Uterus (tissue), 4 donors: ENCODE measurements at places on chromosomes 13 and 19.

DNA sequence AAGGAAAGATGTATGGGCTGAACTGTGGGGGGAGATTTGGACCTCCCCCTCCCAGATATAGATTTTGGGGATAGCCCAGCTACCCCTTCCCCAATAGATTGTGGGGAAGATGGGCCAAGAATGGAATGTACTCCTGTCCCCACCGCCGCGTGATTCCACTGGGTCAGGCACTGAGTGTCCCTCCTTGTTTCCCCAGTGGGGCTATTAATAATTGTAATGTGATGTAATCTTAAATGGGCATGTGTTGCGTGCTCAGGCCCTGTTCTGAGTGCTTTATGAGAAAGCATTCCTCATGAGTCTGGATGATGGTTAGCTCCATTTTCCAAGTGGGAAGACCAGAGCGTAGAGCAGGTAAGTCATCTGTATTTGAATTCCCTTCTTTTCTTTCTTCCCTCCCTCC lies 1.4 kb downstream of the PSMD8 start:
- DNase-seq = no peak

DNA sequence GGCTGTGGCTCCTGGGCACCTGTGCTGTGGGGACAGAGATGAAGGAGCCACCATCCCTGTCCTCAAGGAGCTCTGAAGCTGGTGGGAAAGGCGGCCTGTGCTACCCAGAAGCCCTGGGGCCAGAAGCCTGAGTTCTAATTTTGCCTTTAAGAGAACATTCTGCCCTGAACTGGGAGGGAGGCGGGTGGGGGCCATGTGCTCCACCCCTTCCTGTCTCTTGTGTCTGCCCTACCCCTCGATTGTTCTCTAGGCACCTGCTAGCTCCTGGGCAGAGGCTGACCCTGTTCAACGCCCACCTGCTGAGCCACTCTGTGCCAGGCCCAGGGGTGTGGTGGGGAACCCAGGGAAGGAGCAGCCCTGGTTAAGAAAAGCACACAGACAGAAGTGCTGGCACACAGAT lies 5.9 kb downstream of the TRAPPC6A start:
- DNase-seq = no peak

DNA sequence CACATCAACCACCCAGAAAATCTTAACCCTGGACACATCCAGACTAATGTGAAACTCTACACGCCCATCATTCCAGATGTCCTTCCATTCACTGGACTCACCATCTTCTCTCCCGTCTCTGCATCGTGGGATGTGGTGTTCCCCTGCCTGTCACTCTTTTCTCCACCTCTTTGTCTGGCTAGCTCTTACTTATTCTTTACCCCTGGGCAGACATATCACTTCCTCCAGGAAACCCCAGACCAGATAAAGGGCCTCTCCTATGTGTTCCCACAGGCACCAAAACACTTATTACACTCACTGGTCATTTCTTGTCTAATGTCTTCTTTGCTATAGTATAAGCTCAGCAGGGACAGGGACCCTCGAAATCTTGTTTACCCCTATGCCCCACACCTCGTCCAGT lies 109.3 kb upstream of the IPO5 start:
- no peak for DNase-seq

GRCh38 chr19:11414544-11414943 lies 4.6 kb downstream of the RGL3 start:
- DNase-seq = no peak

GRCh38 chr19:55591555-55591954 lies 7.8 kb downstream of the FIZ1 start:
- no peak for DNase-seq

DNA sequence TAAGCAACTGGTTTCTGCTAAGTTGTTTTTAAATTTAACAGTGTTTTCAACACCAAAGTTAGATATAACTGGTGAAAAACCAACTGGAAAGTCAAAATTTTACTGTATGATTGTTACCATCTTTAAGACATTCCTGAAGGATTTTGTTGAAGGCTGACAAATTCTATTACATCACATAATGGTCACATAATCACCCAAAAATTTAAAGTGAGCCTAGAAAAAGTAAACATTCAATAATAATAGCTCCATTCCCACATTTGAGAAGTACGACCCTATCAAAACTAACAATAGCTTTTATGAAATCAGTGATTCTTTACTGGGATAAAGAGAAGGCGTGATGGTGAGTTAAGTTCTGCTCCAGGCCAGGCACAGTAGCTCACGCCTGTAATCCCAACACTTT lies 51.6 kb downstream of the USP12 start:
- no peak for DNase-seq

GRCh38 chr13:39559847-39560246 lies 43.1 kb downstream of the LHFPL6 start:
- DNase-seq = no peak

DNA sequence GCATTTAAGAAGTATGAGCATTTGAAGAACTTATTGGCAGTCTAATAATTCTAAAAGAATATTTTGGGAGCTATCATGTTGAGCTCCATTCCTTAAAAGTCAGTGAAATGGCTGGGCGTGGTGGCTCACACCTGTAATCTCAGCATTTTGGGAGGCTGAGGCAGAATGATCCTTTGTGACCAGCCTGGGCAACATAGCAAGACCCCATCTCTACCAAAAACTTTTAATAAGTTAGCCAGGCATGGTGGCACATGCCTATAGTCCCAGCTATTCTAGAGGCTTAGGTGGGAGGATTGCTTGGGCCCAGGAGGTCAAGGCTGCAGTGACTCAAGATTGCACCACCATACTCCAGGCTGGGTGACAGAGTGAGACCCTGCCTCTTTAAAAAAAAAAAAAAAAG lies 8.0 kb downstream of the COG6 start:
- DNase-seq = no peak

GRCh38 chr13:31018511-31018910 lies 86.1 kb downstream of the TEX26 start:
- no peak for DNase-seq

- DNase-seq = peak; percentile 81
These were observed 4.8 kb downstream of the EMP3 start for GRCh38 chr19:48330012-48330681.

GRCh38 chr13:36966404-36966803 lies 32.7 kb downstream of the ALG5 start:
- DNase-seq = no peak

- DNase-seq = no peak
These were observed 782 bp downstream of the EPN1 start for GRCh38 chr19:55675661-55676354.

GRCh38 chr13:102856557-102856956 lies 10.7 kb downstream of the ERCC5 start:
- no peak for DNase-seq

DNA sequence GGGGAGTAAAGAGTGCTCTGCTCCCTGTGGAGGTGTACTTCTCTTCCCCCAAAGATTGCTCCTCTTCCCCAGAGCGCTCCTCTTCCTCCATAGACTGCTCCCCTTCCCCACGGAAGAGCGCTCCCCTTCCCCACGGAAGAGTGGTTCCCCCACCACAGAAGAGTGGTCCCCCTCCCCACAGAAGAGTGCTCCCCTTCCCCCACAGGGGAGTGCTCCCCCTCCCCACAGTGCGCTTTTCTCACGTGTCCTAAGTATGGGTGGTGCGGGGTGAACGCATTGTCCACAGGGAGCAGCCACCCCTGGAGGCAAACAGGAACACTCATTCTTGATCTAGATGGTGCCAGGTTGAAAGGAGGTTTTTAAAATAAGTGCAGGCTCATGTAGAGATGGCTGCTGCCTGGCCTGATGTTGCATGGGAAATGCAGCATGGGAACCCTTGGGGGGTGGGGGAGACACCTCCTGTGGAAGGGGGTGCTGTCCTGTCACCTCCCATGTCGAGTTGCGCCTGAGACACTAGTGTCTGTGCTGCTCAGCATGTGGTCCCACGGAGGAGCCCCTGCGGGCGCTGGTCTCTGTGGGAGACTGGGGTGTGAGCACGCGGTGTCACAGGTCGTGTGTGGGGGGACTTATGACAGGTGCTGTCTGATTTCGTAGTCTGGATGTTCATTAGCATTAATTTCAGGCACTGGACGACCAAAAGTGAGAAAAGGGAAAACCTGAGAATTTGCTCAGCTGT lies 52.2 kb downstream of the ATP11A start:
- no peak for DNase-seq
